ENCODE measurements at places on chromosomes 11 and 22.

DNA sequence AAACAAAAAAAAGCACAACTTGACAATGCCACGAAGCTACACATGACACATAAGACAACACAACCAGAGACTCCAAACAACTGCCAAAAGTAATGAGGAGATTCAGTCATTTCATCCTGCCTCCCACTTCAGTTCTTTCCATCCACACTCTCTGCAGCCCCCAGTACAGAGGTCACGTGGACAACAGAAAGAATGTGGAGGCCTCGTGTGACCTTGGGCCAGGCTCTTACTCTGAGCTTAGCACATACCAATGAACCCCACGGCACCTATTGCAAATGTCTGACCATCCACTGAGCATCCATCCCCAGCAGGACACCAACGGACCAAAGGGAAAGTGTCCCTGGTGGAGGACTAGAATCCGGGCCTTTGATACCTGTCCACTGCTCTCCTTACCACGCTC lies 12.5 kb downstream of the CBX7 start:
- DNase-seq = no peak

DNA sequence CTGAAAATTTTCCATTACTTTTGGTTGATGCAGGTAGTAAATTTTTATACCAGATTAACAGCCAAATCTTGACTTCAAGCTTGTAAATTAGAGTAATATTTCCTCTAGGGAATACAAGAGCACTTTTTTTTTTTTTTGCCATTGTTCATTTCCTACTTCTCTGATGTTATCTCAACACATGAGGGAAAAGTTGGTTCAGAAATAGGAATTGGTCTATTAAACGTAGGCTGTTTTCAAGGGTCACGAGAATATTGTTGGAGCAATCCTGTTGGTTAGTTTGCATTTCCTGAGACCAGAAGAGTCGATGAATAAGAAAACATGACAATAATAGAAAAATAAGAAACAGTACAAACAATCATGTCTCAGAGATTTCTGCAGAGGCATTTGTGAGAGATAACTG lies 453.9 kb upstream of the CCDC179 start:
- no peak for DNase-seq

GRCh38 chr11:44611687-44612434 lies 46.4 kb downstream of the CD82 start:
- DNase-seq = no peak

DNA sequence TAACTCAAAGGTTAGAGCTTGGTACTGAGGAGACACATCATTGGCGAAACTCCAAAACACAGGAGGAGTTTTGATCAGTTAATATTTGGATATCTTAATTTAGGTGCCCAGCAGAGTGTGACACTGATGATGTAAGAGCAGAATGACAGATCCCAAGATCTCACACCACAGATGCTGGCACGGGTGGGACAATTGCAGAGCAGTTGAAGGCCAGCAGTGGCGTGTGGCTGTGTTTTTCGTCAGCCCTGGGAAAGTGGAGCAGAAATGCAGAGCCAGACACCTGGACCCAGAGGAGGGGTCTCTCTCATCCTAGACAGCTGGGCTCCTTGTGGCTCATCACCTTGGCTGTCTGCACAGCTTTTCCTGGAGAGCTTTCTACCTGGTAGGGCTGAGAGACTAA lies 59.7 kb upstream of the CTTN start:
- no peak for DNase-seq

- peak; percentile 75 for DNase-seq
Measured at GRCh38 chr22:39236321-39237317, 8.2 kb downstream of the PDGFB start.
